Neural crest cell (in vitro differentiated cells): ENCODE measurements at places on chromosomes 3 and 15.

DNA sequence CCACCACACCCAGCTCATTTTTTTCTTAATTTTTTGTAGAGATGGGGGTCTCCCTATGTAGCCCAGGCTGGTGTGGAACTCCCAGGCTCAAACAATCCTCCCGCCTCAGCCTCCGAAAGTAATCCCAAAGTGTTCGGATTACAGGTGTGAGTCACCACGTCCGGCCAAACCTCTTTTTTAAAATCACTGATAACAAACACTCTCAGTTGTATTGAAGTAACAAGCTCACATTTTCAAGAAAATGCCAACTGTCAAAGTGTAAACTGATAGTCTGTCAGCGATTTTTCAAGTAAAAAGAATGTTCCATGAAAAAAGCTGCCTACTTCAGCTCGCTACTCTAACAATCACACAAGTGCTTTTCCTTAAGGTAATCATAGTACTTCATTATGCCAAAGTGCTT, 33.4 kb downstream of the UBXN7 start:
- DNase-seq: no peak

GRCh38 chr3:169402672-169403360, 260.7 kb downstream of the MECOM start:
- no peak for DNase-seq

DNA sequence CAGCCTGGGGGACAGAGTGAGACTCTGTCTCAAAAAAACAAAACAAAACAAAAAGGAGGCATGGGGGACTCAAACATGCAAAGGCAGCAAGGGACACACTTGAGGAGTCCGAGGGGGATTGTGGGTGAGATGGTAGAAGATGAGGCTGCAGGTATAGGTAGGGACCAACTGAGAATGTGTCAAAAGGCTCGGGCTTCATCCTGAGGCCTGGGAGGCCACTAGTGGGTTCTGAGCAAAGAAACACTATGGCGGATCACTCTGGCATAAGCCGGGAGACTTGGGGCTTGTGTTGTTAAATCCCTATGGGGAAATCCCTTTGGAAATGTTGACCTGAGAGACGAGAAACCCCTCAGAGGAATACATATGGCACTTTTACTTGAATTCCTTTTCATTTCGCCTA, 21.2 kb downstream of the ZNF710 start:
- DNase-seq: no peak

GRCh38 chr3:18344306-18345014, 80.7 kb downstream of the SATB1 start:
- DNase-seq: no peak

GRCh38 chr3:49630784-49631183, 43.4 kb upstream of the APEH start:
- no peak for DNase-seq

- DNase-seq: no peak
These were observed 1198.6 kb upstream of the EPHA6 start for GRCh38 chr3:95615592-95616310.

DNA sequence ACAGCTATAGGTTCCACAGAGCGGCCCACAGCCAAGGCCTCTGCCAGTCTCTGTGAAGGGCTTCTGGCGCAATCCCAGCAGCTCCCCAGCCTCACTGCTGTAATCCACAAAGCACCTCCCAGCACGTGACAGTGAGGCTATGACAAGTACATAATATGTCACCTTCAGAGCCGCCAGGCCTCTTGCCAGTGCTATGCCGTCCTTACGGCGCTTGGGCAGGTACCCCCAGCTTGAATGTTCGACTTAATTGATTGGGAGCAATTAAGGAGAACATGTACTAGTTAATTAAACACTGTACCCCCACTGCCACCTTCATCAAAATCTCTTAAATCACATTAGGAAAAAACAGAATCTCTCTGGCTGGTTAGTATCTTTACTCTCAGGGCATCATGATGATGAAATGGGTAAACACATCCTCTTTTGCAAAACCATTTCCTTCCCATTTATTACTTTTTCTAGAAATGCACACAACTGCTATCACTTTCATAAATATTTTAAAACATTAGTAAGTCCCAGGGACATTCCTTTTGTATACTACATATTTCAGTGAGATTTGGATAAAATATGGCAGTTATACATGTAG, 169.9 kb downstream of the XXYLT1 start:
- no peak for DNase-seq

- DNase-seq: no peak
These were observed 48.7 kb upstream of the NR2E3 start for GRCh38 chr15:71761649-71762048.

DNA sequence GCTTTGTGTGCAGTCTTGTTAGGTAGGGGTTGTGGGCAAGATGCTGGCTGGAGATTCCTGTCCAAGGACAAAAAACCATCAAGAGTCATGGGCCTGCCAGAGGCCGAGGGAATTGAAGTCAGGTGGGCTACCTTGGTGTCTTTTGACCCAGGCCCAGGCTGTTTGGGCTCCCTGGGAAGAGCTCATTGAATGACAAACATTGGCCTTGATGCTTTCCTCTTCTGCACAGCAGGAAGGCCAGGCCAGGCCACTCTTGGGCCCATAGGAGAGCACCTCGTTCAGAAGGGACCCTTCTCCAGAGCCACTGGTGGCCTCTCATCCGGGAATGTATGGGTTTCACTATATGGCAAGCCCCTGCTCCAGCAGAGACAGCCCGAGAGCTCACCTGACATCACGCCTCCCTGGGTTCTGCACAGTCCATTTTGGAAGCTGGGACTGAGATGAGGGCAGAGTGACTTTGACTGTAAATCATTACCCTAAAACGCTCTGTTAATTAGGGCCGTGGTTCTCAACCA, 169.1 kb downstream of the NSMCE3 start:
- DNase-seq: no peak

GRCh38 chr3:58151637-58152036, 59.1 kb downstream of the DNASE1L3 start:
- no peak for DNase-seq

DNA sequence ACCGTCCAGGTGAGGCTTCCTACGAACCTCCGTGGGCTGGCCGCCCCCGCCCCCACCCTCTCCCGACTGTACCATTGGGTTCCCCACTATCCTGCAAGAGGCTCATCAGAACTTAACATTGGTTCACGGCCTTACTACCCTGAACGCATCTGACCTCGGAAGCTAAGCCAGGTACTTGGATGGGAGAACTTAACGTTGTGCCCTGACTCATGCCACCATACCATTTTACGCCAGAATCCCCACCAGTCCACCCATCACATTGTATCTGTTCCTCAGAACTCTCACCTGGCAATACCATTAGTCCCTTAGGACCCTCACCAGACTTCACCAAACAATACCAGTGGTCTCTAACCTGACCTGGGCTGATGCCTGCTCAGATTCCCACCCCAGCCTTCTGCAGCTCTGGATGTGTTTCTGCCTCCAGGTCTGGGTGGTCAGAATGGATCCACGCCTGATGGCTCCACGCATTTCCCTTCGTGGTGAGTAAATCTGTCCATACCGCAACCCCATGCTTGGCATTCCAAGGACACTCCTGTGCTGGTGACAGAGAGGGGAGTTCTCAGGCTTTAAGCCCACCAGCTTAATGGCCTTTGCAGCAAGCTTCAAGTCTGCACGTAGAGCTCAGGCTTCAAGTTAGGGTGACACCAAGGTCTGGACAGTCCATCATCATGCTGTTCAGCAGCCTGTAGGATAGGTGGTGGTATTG, 562 bp downstream of the TCTA start:
- DNase-seq: no peak

- DNase-seq: no peak
These were observed 108.8 kb downstream of the XXYLT1 start for GRCh38 chr3:195162033-195162669.

GRCh38 chr15:42650208-42651066, 75.0 kb downstream of the STARD9 start:
- peak; percentile 50 for DNase-seq
